Posterior cingulate gyrus (tissue), 11 donors: ENCODE measurements at places on chromosomes 6 and 20.

GRCh38 chr6:13548500-13549210 is 25.7 kb upstream of the SIRT5 start:
- DNase-seq, result no peak

DNA sequence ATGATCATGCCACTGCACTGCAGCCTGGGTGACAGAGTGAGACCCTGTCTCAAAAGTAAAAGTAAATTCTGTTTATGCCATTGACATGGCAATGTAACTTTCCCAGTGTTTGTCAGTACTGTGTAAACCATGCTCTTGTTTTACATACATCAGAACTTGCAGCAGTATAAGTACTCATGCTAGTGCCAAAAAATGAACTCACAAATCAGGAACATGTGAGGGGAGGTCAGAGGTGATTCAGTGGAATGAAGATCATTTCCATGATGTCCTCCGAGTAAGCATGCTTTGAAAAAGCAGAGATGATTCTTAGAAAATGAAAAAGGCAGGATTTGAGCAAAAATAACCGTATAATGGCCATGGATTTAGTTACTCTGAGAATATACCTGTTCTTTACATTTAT is 81.9 kb downstream of the ANKS1A start:
- no peak for DNase-seq

DNA sequence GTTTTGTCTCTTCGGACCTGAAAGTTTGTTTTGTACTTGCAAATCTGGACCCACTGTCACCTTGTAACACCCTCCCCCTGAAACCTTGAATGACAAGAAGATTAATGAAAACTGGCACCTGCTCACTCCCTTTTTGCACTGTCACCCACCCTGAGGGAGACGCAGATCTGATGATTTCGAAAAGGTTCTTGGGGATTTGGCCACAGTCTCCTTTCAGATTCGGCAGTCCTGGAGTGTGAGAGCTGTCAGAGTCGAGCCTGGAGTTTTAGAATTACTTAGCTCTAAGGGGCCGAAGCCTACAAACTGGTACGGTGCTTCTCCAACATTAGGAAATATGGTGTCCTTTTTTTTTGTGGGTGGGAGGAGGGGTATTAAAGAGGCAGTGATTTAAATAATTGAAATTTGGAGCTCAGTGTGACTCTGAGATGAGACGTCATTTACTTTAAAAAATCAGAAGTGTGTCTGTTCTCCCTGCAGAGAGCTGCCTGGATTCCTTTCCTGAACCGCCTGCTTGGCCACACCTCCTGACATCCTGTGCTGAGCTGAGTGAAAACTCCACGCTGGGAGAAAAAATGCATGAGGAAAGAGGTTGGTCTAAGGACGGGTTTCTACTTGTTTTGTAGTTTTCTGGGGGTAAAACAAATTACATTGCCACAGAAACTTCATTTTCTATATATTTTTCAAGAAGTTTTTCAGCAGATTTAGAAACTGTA is 447.0 kb upstream of the CDH4 start:
- DNase-seq, result no peak

- DNase-seq, result no peak
These were observed 16.7 kb upstream of the C20orf144 start for GRCh38 chr20:33645396-33645795.

- DNase-seq, result no peak
These were observed 197.3 kb downstream of the CENPW start for GRCh38 chr6:126537061-126537816.

DNA sequence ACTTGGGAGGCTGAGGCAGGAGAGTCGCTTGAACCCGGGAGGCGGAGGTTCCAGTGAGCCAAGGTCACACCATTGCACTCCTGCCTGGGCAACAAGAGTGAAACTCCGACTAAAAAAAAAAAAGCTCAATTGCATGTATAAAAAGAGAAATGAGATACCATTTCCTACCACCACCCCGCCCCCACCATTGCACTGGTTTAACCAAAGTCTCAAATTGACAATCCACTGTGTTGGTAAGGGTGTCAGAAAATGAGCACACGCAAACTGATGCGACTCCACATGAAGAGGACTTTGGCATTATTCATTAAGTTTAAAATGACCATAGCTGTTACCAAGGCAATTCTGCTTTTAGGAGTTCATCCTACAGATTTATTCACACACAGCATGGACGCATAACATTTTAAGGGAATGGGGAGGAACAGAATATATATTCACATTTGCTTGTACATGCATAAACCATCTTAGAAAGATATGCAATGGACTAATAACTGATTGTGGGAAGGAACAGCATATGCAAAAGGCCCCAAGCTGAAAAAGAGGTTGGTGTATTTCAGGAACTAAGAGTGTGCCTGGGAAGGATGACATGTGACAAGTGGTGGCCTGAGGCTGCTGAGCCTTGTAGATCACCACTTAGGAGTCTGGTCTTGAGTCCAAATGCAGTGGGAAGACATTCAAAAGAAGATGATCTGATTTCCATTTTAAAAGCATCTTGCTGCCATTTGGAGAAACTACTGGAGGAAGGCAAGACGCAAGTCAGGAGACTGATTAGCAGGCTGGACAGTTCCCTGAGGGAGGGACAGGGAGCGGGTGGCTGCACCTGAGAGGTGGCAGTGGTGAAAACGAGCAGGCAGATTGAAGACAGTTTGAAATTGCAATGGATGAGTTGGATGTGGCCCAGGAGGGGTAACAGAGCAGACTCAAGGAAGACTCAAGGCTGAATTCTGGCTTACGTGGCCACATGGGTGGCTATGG is 37.2 kb upstream of the PTPN1 start:
- DNase-seq, result no peak

DNA sequence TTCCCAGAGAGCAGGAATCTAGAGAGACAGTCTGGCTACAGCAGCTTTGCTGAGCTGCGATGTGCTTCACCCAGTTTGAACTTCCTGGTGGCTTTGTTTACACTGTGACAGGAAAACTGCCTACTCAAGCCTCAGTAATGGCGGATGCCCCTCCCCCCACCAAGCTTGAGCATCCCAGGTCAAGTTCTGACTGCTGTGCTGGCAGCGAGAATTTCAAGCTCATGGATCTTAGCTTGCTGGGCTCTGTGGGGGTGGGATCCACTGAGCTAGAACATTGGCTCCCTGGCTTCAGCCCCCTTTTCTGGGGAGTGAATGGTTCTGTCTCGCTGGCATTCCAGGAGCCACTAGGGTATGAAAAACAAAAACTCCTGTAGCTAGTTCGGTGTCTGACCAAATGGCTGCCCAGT is 91.0 kb upstream of the ESR1 start:
- no peak for DNase-seq

GRCh38 chr6:3016473-3017280 is 17.0 kb downstream of the NQO2 start:
- no peak for DNase-seq

DNA sequence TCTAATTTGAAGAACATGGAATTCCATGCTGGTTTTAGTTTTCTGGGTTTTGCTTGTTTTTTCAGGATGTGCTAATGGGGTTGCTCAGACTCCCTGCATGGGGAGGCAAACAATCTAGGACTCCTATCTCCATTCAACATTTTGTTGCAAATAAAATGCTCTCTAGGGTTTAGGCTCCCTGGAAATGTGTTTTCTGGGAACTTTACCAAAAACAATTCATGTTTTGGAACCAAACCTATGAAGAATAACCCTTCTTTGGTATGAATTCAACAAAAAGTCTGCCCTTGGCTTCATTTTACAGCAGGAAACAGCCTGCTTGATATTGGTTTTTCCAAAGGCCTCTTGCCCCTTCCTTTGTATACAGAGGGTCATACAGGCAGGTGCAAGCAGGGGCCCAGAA is 217.7 kb downstream of the FOXA2 start:
- no peak for DNase-seq

DNA sequence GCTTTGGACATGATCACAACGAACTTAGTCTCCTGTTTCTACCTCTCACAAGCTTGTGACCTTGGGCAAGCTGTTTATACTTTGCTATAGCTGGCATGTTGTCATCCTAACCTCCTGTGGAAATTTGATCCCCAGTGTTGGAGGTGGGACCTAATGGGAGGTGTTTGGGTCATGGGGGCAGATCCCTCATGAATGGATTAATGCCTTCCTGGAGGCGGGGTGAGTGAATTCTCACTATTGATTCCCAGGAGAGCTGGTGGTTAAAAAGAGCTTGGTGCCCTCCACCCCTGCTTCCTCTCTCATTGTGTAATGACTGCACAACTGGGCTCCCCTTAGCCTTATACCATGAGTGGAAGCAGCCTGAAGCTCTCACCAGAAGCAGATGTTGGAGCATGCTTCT is 228.9 kb downstream of the HIVEP2 start:
- DNase-seq, result no peak

- no peak for DNase-seq
These were observed 68.4 kb upstream of the FABP7 start for GRCh38 chr6:122710908-122711635.

GRCh38 chr6:156807795-156808194 is 30.6 kb downstream of the ARID1B start:
- no peak for DNase-seq

- DNase-seq, result no peak
These were observed 3.1 kb upstream of the CCM2L start for GRCh38 chr20:32006841-32007786.

GRCh38 chr6:7773322-7773721 is 47.4 kb downstream of the BMP6 start:
- no peak for DNase-seq

DNA sequence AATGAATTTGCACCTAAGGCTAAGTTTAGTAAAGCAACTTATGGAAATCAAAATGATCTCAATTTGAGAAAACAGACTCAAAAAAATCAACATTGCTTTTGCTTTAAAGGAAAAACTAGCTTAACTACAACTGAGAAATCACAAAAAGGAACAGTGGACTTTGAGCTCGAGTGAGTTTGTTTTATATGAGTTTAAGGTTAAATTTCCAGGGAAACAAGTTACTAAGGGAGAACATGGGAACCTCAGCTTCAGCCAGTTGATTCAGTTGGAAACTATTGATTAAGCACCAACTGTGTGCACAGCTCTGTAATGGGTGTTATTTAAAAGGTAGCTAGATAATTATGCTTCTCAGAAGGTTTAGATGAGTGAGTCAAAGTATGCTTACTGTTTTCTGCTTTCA is 85.7 kb downstream of the TBC1D7 start:
- DNase-seq, result no peak

- DNase-seq, result no peak
These were observed 537.5 kb downstream of the QKI start for GRCh38 chr6:163952005-163952404.

- no peak for DNase-seq
These were observed 540.7 kb downstream of the BCKDHB start for GRCh38 chr6:80647156-80647555.

DNA sequence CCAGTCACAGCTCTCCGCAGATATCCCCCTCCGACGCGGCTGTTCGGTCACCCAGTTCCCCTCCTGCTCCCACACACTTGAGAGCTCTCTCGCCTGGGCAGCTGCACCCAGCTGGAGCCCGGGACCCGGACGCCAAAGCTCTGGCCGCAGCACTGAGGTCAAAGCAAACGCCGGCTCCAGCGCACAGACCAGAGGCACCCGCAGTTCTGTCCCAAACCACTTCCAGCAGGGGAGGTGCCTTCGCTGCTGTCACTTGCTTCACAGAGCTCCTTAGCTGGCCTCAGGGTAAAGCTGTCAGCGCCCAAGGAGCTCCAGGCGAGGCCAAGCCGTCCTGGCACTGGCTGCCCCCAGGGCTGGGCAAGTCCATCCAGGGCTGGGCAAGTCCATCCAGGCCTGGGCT is 27.9 kb downstream of the SLC2A4RG start:
- no peak for DNase-seq

- DNase-seq, result no peak
These were observed 17.8 kb upstream of the HLA-DRB1 start for GRCh38 chr6:32607263-32607987.

GRCh38 chr6:69818223-69818930 is 21.6 kb upstream of the LMBRD1 start:
- no peak for DNase-seq

DNA sequence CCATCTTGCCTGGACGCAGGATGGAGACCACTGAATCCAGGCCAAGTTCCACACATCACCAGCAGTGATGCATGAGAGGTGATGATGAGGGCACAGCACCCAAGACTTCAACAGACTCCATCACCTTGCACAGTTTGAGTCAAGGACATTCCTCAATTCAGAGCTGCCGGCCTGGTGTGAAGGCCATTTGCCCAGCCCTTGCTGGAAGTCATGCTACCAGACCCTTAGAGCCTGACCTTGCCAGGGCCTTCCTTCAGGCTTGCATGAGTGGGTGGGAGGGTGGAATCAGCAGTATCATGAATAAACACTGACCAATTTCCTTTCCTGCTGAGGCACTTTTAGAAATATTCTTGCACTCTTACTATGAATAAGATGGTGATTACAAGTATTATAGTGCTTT is 130.2 kb upstream of the SSTR4 start:
- DNase-seq, result no peak

DNA sequence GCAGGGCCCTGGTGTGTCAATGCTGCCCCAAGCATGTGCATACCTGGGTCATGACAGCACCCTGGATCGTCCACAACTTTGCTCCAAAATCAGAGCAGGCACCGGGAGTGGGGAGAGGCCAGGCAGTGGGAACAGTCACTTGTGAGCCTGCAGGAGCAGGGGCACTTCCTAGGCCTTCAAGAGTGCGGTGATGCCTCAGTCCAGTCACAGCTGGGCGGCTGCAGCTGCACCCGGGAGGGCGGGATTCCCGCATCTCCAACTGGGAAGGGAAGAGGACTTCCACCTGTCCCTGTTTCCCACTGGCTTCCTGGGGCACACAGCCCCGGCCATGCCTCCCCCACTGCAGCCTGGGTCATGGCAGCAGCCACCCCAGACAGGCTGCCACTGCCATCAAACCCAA is 191.3 kb upstream of the DEFB112 start:
- no peak for DNase-seq
